Activated T-cell treated with anti-CD3 and anti-CD28 coated beads, Interleukin-2, amount 50 U/mL, for 48 hours (primary cell): ENCODE measurements at places on chromosomes 2 and 18.

- no peak for DNase-seq
These were observed 679 bp downstream of the RNF144A start for GRCh38 chr2:6917761-6918421.

GRCh38 chr18:2009942-2010697 lies 561.2 kb downstream of the METTL4 start:
- no peak for DNase-seq

DNA sequence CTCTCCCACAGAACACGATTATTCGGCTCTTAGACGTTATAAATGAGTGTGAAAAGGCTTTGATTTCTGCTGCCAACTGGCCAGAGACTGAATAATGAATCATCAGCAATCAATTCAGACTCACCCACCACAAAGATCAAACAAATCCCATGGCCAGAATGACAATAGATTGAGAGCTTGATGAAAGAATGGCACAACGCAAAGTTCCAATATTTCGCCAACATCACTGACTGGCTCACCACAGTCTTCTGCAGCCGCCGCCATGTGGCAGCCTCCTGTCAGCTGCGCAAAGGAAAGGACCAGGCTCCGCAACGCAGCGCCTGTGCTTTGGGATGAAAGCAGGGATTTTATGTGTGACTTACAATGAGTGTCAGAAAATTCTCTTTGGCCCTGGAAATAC lies 104.4 kb upstream of the SOX11 start:
- no peak for DNase-seq

GRCh38 chr18:79873449-79874110 lies 75.8 kb downstream of the KCNG2 start:
- DNase-seq = no peak

DNA sequence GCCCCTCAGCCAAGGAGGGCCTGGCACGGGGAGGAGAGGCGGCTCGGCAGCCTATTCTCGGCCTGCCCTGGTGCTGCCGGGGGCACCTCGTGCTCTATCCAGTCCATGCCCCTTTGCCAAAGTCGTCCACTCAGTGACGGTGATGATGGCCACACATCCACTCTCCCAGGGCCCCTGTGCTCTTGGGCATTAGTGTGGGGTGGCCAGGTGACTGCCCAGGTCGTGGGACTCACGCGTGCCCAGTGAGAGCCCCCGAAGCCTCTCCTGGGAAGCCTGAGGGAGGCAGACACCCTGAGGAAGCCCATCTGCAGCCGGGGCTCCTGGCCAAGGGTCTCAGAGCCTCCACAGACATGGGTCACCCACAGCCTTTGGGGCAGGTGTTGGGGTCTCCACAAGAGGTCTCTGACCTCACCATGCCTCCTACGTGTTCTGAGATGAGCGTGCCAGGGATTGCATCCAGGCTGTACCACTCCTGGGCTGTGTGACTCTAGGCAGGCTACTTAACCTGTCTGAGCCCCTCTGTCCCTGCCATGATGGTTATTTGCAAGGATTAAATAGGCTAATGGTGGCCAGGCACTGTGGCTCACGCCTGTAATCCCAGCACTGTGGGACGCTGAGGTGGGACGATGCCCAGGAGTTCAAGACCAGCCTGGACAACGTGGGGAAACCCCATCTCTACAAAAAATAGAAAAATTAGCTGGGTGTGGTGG lies 12.9 kb downstream of the RAMP1 start:
- no peak for DNase-seq

DNA sequence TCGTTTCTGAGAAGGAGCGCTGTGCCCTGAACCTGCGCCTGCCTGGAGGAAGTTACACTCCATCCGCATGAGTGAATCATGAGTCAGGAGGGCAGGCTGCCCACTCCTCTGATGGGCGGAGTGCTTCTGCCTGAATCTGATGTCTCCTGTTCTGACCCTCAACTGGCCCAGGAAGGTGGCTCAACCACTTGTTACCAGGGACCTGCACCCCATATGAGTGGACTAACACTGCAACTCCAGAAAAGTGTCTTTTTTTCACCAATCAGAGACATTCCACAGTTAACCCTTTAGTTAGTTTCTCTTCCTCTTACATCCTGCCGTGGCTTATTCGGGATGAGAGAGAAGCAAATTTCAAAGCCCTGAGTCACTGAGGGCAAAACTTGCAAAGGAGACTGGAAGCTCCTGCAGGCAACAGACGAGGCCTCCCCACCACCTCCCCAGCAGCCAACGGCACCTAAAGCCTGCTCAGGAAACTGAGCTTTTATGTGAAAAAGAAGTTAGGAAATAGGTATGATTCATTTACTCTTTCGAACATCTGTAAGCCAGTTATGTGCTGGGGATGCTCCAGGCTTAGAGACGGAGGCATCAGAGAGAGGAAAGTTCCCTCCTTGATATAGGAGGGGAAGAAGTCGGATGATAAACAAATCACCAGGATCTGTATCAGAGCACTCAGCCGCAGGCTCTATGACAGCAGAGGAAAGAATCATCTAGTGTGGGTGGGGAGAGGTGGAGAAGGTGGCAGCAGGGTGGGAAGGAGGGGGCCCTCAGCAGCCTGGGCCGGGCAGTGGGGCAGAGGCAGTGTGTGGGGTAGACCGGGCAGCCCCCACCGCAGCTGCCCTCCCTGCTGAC lies 30.9 kb downstream of the MBP start:
- DNase-seq = peak; percentile 78

DNA sequence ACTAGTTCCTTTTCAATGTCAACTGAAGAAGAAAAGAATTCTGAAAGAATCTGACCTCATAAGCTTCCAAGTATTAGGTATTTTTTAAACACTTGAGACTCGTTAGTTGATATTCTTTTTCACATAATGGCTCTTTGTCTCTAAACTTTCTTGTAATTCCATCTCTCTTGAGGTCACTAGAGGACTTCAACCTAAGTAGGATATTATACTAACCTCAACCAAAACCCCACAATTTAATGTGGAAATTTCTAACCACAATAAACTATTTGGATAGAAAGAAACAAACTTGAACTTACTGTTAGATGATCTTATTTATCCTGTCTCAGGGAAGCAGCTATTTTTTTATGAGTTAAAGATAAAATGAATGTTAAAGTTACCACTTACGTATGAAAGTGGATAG lies 206.9 kb upstream of the FSIP2 start:
- DNase-seq = no peak

GRCh38 chr2:70906439-70907005 lies 29.2 kb upstream of the ATP6V1B1 start:
- no peak for DNase-seq

DNA sequence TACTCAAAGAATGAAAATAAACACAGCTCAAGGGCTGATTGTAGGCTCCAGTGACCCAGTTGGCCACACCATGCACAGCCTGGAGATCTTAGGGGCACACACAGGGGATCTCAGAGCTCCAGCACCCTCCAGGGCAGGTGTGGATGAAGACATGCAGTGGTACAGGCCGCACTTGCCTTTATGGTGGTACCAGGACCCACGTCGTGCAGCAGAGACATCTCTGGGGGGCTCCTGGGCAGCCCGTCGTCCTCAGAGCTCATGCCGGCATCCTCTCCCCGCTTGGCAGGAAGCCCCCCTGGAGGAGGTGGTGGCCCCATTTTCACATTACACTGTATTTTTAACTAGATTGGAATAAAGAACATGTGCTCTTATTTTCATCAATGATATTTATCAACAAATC lies 101.2 kb upstream of the MGAT4A start:
- DNase-seq = no peak

GRCh38 chr2:239064253-239064652 lies 216.4 kb downstream of the TWIST2 start:
- DNase-seq = no peak

DNA sequence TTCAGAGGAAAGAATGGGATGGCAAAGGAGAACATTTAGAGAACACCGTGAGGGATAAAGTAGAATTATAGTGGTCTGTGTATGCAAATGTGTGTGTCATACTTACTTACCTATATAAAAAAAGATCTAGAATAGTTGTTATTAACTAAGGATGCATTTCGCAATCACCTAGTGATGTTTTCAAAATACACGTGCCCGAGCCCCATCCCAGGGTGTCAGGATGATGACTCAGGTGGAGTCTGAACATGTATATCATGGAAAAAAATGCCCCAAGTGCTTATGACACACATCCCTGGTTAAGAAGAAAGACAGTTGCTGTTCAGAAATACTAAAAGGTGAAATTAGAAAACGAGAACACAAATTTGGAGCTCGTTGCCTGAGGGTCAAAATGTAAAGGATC lies 109.0 kb downstream of the CERS6 start:
- DNase-seq = no peak

DNA sequence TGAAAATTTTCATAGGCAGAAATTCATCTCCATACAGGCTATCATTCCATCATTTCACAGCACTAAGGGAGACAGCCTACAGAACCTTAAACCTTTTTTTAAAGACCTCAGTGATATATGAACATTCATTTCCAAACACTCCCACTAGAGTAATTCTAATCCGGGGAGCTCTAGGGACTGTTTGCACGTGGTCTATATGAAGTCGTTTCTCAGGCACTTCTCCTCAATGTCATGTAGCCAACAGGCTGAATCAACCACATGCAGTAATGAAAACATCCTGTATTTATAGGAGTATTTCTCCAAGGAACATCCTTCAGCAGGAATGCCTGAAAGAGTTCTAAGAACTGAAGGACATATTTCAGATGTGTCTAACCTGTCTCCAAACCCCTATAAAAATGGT lies 97.3 kb upstream of the CREB1 start:
- DNase-seq = no peak

DNA sequence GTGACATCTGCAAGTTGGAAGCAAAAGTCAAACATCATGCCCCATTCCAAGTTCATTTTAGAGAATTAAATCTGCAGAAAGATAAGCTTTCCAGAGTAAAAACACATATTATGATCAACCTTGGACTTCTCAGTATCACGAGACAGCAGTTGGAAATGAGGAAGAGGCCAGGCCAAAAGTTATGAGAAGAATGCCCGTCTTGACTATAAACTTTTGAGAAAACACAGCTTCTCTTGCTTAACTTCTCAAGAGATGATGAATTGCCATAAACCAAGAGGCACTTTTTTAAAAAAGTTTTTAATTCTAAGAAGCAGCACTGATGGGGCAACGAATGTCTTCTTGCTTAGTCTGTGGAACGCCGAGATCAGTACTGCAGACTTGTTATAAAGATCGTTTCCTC lies 52.6 kb upstream of the NFU1 start:
- no peak for DNase-seq

GRCh38 chr2:46350029-46350689 lies 53.0 kb downstream of the EPAS1 start:
- DNase-seq = no peak

DNA sequence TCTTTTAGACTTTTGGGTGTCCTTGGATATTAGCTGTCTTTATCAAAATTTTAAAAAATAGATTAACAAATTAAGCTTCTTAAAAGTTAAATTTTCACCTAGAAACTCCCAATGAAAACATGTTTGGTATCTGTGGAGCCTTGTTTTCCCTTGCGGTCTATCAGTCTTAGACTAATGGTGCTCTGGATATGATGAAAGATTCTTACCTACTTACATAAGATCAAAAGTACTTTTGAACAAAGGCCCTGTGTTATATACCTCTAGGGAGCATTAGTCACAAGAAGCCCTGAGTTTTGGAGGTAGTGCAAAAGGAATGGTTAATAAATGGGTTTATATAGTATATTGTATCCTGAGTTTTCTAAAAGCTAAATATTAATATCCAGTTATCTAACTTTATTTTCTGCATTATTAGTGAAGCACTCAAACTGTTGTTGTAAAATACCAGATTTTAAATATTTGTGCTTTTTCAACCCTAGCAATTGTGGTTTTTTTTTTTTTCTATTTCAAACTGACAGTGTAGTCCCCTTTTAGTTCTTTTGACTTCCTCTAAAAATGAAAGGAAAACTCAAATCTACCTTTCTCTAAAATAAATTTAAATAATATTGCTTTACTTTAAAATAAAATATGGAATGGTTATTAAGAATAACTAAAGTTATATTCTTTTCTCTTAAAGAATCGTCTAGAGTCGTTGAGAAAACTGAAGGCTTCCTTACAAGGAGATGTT lies 18.1 kb downstream of the NDC80 start:
- no peak for DNase-seq

GRCh38 chr2:195836002-195836401 lies 179.0 kb downstream of the SLC39A10 start:
- no peak for DNase-seq

GRCh38 chr2:30780776-30781330 lies 26.4 kb downstream of the CAPN13 start:
- DNase-seq = no peak

- no peak for DNase-seq
These were observed 34.8 kb upstream of the SP5 start for GRCh38 chr2:170680172-170680941.
